NCI-H69 (cell line): ENCODE measurements at places on chromosomes 1 and 21.

- DNase-seq, result peak; percentile 79
These were observed 101.4 kb upstream of the VAMP3 start for GRCh38 chr1:7669559-7670311.

DNA sequence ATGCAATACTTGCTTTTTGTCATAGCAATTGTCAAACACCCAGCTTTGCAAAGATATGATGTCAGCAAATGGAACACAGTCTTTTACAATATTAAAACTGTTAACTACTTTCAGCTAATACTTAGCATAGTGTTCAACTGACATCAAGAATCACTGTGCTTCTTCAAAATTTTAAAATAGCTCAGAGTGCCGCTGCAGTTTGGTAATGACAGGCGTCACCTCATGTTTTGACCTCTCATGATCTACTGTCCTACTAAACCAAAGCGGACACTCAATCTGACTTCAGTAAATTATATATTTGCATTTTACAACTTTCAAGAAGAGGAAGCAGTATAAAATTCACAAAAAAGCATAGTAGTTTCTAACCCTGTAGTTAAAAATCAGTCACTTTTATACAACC, 2.0 kb downstream of the FMO1 start:
- DNase-seq, result no peak

DNA sequence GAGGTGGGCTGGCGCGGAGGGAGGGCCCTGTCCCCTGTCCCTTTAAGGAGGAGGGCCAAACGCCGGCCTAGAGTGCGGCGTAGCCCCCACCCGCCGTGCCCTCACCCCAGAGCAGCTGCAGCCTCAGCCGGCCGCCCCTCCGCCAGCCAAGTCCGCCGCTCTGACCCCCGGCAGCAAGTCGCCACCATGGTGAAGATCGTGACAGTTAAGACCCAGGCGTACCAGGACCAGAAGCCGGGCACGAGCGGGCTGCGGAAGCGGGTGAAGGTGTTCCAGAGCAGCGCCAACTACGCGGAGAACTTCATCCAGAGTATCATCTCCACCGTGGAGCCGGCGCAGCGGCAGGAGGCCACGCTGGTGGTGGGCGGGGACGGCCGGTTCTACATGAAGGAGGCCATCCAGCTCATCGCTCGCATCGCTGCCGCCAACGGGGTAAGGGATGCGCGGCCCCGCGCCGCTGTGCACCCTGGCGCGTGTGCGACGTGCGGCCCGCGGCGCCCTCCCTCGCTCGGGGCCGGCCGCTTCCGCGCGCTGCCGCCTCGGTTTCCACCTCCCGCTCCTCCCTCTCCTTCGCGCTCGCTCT, at the start of gene PGM1:
PGM1 (plus strand) TSS at position 109 of the 583 bp plus-strand sequence; CDS start at position 187, 78 bp downstream.
- peak; percentile 81 for DNase-seq

DNA sequence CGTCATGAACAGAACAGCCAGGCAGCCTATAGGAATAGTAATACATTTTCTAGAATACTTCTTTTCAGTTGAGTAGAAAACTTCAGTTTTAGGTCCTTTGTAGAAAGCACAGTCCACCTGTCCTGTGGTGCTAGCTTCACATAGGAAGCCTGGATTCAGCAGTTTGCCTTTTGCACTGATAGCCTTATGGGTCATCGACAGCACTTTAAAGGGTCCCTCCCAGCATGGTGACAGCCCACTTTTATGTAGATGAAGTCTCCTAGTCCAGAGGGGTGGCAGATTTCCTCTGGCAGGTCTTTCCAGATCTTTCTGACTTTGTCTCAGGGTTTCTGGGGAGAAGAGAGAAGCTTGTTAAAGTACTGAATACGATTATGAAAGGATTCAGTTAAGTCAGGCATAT, 161.4 kb upstream of the TNR start:
- no peak for DNase-seq

GRCh38 chr21:43354026-43354420, 72.9 kb downstream of the SIK1 start:
- no peak for DNase-seq

DNA sequence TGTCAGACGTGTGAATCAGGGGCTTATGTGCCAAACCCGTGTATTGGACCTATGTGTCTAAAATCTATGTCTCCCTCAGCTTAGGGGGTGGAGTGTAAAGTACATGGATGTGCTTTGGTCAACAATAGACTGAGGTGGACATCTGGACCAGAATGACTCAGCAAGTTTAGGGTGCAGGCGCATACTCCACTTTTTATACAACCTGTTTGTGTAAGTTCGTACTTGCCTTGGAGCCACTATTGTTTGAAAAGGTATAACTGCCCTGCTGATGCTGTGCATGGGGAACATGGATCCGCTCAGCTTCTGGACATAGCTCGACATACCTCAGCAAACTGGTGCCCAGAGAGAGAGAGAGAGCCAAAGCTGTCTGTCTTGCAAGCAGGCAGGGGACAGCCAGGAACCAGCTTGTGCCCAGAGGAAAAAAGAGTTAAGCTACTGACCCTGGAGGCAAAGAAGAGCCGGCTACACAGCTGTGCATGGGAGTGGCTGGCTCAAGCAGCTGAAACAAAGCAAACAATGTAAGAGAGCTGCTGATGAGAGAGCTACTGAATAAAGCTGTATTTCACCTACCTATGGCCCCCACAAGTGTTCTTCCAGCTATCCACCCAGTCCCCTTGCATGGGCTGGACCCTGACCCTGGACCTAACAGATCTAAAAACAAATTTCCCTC, 41.2 kb downstream of the GJA5 start:
- no peak for DNase-seq

GRCh38 chr1:70387507-70387906, 23.6 kb upstream of the CTH start:
- no peak for DNase-seq

DNA sequence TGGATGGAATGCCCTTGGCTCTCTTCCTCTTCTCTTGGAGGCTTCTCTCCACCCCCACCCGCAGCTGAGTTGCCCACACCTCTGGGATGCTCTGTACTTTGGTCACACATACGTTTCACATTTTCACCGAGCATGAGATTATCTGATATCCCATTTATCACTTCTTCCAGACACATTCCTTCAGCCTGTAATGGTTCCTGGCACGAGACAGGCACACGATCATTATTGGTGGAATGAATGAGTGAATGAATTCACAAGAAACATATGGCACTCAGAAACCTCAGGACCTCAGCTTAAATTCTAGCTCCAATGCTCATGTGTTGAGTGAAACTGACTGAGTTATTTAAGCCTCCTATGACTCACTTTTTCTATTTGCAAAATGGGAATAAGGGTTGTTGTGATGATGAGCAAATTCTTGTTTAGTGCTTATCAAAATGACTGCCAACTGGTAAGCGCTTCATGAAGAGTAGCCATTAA, 242.7 kb upstream of the JUN start:
- DNase-seq, result no peak

DNA sequence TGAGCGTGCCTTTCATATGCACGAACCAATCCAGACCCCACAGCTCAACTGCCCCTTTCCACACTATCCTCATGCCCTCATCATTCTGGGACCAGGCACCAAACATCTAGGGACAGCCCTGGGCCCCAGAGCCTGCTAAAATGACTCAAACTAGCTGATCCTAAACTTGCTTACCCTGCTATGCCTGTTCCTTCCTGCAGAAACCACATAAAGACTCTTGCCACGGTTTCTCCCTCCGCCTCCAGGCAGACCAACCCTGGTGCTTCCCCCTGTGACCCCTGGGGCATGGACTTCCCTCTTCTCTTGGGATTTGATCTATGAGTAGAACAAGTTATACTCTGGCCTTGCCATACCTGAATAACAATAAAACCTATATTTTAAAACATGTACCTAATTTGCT, 138.0 kb upstream of the CD34 start:
- no peak for DNase-seq

- no peak for DNase-seq
These were observed 3.2 kb downstream of the RCAN3 start for GRCh38 chr1:24505816-24506215.

DNA sequence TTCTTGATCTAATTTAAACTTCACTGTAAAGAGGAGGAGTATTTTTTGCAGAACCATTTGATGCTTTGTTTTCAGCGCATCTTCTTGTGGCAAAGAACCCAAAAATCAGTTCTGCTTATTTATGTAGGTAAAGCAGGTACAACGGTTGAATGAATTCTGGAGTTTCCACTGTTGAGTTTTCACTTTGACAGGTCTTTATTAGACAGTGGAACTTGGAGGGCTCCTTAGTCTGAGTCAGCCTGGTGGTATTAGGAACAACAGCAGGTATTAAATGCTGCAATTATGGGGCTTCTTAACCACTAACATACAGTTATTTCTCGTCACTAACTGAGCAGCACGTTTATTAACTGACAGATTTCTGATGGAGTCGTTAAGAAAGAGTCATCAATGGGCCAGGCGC, 1.2 kb downstream of the LRIG2 start:
- DNase-seq, result no peak

DNA sequence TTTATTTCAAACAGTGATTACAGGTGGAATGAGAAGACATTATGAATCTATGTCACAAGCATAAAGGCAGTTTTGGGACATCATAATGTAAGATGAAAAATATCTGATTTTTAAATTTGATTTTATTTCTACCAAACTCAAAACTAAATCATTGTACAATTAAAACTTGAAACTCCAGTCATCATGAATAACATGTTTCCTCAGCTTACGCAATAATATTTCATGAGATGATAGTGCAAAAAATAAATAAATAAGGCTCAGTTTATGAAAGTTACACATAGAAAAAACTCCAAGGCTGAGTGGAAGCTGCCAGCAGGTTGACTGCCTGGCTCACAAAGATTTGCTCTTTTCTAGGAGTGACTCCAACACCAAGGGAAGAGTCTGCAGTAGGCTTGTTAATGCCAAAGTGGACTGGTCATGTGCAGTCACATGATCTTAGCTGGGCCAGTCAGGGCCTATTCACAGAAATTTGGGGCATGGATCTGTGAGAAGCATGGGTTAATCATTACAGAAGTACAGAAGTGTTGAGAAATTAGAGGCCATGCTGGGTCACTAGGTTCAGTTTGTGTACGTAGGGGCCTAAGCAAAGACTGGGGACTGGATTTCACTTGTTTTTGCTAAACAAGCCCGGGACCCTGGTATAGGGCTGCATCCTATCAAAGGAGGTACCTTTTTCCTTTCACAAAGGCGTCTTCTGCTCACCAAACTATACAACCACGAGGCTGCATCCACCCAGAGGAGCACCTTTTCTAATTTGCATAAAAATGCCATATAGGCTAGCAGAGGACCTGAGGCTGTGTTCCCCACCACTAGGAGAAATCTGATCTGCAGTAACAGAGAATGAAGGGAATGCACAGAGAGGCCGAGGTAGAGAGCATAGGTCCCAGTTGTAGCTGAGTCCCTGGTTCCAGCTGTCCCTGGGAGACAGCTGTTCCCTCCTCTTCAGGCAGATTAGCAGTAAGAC, 4.9 kb upstream of the ABCA4 start:
- DNase-seq, result no peak

- peak; percentile 8 for DNase-seq
These were observed 264.5 kb downstream of the TTLL7 start for GRCh38 chr1:83734420-83734819.

- DNase-seq, result peak; percentile 78
These were observed 22.8 kb downstream of the LHX4 start for GRCh38 chr1:180252638-180253536.

- DNase-seq, result no peak
These were observed 38.8 kb upstream of the CD34 start for GRCh38 chr1:207949571-207950195.

- DNase-seq, result peak; percentile 26
These were observed 105.3 kb downstream of the CACNA1E start for GRCh38 chr1:181588631-181589030.

- no peak for DNase-seq
These were observed 18.9 kb downstream of the ARHGEF16 start for GRCh38 chr1:3473381-3473844.

DNA sequence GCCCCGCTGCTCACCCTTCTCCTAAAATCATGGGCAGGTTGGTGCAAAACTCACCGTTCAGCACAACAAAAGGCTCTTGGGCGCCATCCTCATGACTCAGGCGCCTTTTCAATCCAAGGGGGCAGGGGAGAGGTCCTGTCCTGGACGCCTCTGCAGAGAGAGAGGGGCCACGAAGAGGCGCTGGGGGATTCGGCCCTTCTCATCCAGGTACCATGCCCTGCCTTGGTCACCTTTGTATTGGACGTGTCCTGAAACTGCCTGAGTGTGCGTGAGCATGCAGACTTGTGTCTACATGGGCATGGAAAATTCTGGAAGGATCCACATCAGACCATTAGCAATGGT, 53.5 kb downstream of the SLC37A1 start:
- DNase-seq, result no peak

- DNase-seq, result peak; percentile 70
These were observed 12.6 kb downstream of the NHLH2 start for GRCh38 chr1:115828101-115829022.

- no peak for DNase-seq
These were observed 36.7 kb upstream of the LRRC53 start for GRCh38 chr1:74548961-74549750.

GRCh38 chr1:91338501-91338900, 66.1 kb downstream of the HFM1 start:
- no peak for DNase-seq
